ENCODE measurements at places on chromosomes 7 and 10.

DNA sequence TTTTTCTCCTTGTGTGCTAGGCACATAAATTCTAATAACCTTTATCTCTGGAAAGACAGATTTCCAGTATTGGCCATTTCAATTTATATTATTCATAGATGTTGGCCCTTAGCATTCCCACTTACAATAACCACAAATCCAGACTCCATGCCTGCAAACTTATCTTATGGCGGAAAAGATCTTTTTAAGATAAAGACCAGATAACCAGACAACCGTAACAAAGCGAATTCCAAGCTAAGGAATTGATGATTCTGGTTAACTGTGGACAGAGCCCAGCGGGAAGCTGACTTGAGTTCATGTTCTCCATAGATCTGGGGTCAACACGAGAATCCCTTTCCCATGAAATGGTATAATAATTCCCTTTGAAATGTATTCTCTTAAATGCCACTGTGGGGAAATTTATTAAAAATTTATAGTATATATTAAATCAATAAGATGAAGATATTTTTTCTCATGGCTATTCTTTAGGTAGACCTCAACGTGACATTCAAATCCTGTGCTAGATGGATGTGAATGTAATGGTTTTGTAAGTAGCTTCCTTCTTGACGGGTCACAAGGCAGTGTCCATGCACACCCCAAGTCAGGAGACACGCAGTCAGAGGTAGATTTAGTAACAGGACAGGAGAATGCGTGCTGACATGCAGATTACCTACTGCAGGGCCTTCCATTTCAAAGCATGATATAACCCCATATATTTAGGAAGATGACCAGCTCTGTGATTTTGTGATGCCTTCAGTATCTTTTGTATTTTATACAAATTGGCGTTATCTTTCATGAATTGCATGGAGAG is 37.7 kb upstream of the KLF6 start:
- no peak for DNase-seq

DNA sequence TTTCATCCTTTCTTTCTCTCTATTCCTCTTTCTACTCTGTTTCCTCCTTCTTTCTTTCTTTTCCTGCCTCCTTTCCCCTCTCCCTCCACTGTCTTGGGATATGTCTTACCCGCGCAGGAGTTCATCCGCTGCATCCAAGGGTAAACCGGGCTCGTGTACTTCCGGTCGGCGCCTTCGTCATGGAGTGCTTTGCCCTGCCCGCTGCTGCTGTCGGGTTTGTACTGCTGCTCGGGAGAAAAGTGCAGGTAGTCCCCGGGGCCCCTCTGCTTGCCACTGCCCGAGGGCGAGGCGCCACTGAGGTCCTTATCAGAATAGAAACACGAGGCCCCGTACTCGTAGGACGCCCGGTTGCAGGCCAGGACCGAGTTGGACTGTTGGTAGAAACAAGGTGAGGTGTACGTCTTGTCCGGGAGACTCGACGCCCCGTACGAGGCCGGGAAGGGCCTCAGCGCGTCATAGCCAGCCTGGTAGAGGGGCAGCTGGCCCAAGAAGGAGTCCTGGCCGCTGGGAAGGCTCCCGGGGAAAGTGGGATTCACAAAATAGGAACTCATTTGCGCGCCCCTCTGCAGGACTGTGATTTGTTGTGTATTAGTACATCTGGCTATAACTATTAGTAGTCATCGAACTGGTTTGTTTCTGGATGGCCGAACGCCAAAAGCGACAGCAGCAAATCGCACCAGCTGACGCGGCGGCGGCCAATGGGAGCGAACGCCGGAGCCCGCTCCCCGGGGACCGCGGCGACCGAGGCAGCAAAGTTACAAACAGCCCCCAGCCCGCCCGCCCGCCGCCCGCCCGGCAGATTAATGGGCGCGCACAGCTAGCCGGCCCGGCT is at the start of gene HOXA6:
Gene HOXA6, minus strand, starts transcription at position 576 of the 832 bp plus-strand sequence. Its CDS starts 25 bp downstream, at position 551.
- DNase-seq: no peak

- DNase-seq: no peak
These were observed 208.0 kb downstream of the ZNF365 start for GRCh38 chr10:62582101-62582705.

GRCh38 chr10:42802876-42803275 is 20.3 kb downstream of the BMS1 start:
- DNase-seq: no peak

DNA sequence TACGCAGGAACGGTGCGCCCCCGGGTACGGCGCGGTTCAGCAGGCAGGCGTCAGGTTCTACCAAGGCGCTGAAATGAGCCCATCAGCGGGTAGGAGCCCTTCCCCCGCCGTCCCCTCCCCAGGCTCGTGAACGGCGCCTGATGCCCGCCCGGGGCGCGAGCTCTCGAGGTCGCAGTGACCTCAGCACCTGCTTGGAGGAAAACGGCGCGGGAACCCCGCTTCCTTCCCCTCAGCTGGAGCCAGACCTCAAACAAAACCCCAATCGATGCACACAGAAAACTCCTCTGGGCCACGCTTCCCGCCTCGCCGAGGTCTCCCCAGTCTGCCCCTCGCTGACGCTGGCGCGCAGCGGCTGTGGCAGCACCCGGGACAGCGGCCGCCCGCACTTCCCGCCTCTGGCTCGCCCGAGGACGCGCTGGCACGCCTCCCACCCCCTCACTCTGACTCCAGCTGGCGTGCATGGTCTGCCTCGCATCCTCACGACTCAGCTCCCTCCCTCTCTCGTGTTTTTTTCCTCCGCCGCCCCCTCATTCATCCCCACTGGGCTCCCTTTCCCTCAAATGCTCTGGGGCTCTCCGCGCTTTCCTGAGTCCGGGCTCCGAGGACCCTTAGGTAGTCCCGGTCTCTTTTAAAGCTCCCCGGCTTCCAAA is 514 bp upstream of the GAD2 start:
- DNase-seq: no peak

GRCh38 chr7:127239814-127240213 is 12.9 kb downstream of the GRM8 start:
- no peak for DNase-seq

DNA sequence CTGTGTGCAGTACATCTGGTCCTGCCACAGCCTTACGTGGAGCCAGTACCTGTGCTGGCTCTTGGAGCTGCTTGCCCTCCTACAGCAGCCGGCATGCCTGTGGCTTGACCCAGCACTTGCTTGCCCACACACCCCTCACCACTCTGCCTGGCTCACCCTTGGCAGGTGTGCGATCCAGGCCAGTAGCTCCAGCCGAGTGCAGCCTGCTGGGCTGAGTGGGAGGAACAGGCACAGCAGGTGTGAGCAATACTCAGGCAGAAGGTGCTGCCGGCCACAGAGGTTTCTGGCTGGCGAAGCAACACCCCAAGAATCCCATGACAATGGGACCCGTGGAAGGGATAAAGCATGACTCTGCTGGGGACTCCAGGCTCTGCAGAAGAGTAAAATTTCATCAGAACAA is 173.5 kb upstream of the ADCY1 start:
- DNase-seq: no peak

All from activated CD4-positive, alpha-beta T cell treated with anti-CD3 and anti-CD28 coated beads, Interleukin-2, amount 50 U/mL, for 1 hour (primary cell).